NCI-H510A (cell line): ENCODE measurements at places on chromosomes 16 and 17.
A peak's percentile ranks its signal among the peaks of the same experiment; 100 is the strongest.

DNA sequence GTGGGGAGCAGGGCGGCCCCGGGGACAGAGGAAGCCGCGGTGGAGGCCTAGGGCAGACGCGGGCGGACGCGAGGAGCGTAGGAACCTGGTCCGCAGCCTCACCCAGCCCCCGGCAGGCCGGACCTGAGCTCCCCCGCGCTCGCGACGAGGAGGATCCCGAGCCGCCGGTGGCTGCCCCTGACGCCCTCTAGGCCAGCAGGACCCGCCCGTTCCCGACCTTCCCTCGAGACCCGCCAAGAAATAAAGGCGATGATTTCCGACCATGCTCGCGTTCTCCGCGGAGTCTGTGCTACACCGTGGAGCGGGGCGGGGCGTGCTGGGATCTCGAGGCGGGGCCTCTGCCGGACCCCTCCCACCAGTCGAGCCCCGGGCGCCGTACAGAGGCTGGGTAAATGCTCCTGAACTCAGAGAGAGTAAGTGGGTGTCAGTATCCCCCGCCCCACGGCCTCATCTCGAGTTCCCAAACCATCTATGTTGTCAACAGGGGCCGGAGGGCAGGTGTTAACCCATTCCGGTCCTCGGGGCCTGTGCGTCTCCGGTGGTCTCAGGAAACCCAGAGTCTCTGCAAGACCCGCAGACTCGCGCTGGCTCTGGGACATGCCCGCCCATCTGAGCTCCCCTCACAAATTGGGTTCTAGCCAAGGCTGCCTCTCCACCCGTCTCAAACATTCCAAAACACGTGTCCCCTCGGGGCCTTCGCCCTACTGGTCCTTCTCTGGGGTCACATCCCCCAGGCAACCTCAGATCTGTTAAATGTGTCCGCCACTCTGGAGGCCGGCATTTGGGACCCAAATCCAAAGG, 13.7 kb downstream of the SYCE1L start:
- DNase-seq, result peak; percentile 53

- no peak for DNase-seq
These were observed 6.3 kb downstream of the C17orf50 start for GRCh38 chr17:35766903-35767510.

GRCh38 chr16:75266738-75267630, 15.6 kb upstream of the BCAR1 start:
- DNase-seq, result no peak

DNA sequence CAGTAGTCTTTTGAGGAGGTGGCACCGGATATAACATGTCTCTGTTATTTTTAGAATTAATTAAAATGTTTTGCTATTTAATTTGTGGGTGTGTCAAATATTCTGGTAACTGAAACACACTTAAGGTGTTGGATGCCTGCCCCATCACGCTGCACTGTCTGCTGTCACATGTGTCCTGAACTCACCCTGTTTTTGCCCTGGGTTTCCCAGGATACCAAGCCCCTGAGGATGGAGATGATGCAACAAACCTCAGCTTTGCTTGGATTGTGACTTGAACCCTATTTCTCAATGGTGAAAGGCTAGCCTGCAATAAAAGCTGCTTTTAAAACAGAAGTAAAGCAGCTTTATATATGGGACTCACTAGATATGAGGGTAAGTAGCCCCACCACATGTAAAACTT, 11.5 kb upstream of the DUSP14 start:
- no peak for DNase-seq
